Activated CD4-positive, alpha-beta T cell treated with anti-CD3 and anti-CD28 coated beads for 36 hours (primary cell): ENCODE measurements at places on chromosomes 13 and 19. TPM values are rescaled to one million over a fixed set of nuclear protein-coding genes. Genes with fewer than 3 reads are reported as not detected.

The KLHL26 gene
- total RNA-seq: 11.9 TPM

The ZNF442 gene
- total RNA-seq: 1.1 TPM

The KRTDAP gene
- not detected for total RNA-seq

The FBXO27 gene
- 0.71 TPM for total RNA-seq

GRCh38 chr13:62119739-62120700 lies 704.4 kb upstream of the PCDH20 start:
- no peak overlapping the region for H3K27ac ChIP-seq
- no peaks in the 10 kb centered on the region for H3K4me1 ChIP-seq
- no peaks in the 10 kb centered on the region for H3K27me3 ChIP-seq
- no peak for DNase-seq
- no peak overlapping the region for H3K4me3 ChIP-seq

The PRR19 gene
- total RNA-seq: 0.63 TPM

GRCh38 chr19:40685016-40685526 lies 5.4 kb downstream of the NUMBL start:
- no peak overlapping the region for H3K4me3 ChIP-seq
- no peak overlapping the region for H3K27ac ChIP-seq
- H3K36me3 ChIP-seq: peaks cover 21% of the 10 kb centered on the region
- no peaks in the 10 kb centered on the region for H3K4me1 ChIP-seq
- no peaks in the 10 kb centered on the region for H3K27me3 ChIP-seq
